ENCODE measurements at places on chromosomes 12 and 14. TPM values are rescaled to one million over a fixed set of nuclear protein-coding genes. Genes with fewer than 3 reads are reported as not detected.

DNA sequence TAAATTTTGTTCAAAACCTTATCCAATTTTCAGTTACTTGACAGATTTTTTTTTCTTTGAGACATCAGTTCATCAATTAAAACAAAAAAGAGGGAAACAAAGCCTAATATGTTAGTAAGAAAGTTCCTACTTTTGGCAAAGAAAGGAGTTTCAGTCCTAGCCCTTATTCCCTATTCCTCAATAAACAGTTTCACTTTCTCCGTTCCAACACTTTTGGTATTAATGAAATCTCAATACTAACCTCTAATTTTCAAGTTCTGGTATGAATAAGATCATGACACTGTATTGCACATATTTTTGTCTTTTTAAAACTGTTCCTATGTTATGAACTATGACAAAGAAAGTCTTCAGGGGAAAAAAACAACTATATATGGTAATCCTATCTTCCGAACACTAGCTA, 48.4 kb downstream of the RPS6KA5 start:
- peak overlapping the region; percentile 55 for H3K27ac ChIP-seq
- no peak for DNase-seq
- no peaks in the 10 kb centered on the region for H3K27me3 ChIP-seq
- no peak overlapping the region for H3K4me3 ChIP-seq

DNA sequence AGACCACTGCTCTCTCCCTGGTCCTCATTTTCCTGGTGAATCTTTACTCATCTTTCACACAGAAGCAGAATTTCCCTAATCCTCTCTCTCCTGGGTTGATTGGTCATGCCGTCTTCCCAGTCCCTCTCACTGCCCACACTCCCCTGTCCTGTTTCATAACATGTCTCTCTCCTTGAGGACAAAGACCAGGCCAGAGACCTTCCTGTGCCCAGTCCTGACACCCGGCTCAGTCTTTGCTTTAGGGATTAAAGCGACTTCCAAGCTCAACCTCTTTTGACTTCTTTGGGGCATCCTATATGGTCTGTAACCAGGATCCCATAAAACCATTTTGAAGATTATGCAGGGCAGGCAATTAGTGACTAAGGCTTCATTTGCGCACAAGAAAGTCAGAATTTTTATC, 105.5 kb downstream of the BCL11B start:
- H3K4me3 ChIP-seq: no peak overlapping the region
- no peaks in the 10 kb centered on the region for H3K36me3 ChIP-seq
- no peaks in the 10 kb centered on the region for H3K4me1 ChIP-seq

GRCh38 chr12:107530701-107531100, 154.9 kb upstream of the PWP1 start:
- no peak overlapping the region for H3K4me3 ChIP-seq
- H3K36me3 ChIP-seq: no peaks in the 10 kb centered on the region
- no peak for DNase-seq
- no peaks in the 10 kb centered on the region for H3K27me3 ChIP-seq
- no peak overlapping the region for H3K27ac ChIP-seq

The FBXO34 gene
- 13.0 TPM for polyA plus RNA-seq

GRCh38 chr12:6534945-6535696, 804 bp downstream of the GAPDH start:
- H3K4me3 ChIP-seq: peak overlapping the region; percentile 86
- H3K4me1 ChIP-seq: peaks cover 62% of the 10 kb centered on the region
- H3K36me3 ChIP-seq: peaks cover 52% of the 10 kb centered on the region
- H3K27me3 ChIP-seq: no peaks in the 10 kb centered on the region

The CLEC1B gene
- polyA plus RNA-seq: not detected

The IKZF4 gene
- 2.4 TPM for polyA plus RNA-seq

The BBOF1 gene
- 3.9 TPM for polyA plus RNA-seq

Measured in stomach (tissue), 19 donors.